ENCODE measurements at places on chromosomes 3 and 15.

GRCh38 chr3:147418808-147419701 is 9.9 kb downstream of the ZIC1 start:
- DNase-seq: no peak

- DNase-seq: no peak
These were observed 8.3 kb upstream of the TOPBP1 start for GRCh38 chr3:133669949-133670524.

- no peak for DNase-seq
These were observed 106.5 kb downstream of the TPRA1 start for GRCh38 chr3:127483902-127484591.

- no peak for DNase-seq
These were observed 79.1 kb upstream of the HACD2 start for GRCh38 chr3:123663977-123664376.

DNA sequence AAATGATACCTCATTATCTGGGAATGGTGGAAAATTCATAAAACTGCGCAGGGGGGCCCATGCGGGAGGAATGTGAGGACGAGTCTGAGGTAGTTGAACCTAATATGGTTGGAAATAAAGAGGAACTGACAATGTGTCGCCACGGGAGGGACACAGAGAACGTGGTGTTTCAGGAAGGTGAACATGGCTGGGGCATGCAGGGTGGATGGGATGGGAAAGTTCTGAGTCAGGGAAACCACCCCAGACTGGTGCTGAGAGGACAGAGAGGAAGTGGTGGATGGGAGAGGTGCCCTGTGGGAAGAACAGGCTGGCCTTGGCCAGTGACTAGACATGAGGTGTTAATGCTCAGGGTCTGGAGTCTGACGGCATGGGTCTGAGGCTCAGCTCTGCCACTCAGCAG is 137.1 kb upstream of the WNT5A start:
- DNase-seq: no peak

DNA sequence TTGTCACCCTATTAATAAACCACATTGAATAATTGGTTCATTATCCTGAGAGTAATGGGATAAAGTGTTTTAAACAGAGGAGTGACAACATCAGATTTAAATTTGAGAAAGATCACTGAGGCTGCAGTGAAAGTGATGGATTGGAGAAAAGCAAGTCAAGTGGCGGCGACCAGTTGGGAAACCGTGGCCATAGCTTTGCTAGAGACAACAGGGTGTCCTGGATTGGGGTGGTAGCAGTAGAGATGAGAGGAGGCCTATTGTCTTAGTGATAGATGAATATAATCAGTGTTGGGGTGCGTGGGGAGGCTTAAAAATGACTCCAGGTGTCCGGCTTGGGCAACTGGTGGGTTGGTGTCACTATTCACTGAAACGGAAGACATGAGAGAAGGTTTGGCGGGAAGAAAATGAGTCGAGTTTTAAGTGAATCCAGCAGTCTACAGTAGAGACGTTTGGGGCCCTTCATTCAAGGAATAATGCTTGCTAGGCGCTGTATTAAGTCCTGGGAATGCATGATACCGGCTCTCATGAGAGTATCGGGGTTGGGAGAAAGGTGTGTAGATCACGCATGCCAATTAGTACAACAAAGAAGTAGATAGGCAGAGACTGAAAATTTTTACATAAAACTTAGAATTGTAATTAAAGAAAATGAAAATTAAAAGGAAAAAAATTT is 819 bp downstream of the NEK4 start:
- DNase-seq: no peak

GRCh38 chr3:194212161-194212844 is 76.4 kb downstream of the HES1 start:
- no peak for DNase-seq

DNA sequence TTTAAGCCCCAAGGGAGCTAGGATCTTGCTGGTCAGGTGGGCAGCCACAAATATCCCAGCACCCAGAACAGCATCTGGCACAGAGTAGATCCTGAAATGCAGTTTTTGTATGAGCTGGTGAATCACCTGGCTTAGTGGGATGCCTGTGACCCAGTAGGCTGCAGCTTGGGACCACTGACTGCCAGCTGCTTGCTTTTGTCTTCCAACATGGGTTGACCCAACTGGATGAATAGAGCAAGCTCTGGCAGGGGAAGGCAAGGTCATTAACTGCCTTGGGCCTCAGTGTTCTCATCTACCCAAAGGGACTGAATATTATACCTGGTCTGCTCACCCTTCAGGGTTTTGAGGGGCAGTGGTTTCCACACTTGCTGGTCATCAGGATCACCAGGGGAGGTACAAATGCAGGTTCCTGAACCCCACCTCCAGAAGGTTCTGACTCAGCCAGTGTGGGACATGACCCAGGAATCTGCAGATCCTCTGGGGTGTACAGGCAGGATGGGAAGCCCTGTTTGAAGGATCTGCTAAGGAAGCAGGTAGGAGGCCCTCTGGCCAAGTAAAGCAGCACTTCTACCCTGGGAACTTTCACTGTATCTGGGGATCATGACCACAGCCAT is 55.4 kb downstream of the ITGA11 start:
- DNase-seq: no peak

- no peak for DNase-seq
These were observed 61.8 kb downstream of the FGD5 start for GRCh38 chr3:14880447-14881106.
